ENCODE measurements at places on chromosomes 3 and 15. TPM values are rescaled to one million over a fixed set of nuclear protein-coding genes. Genes with fewer than 3 reads are reported as not detected.

- no peaks in the 10 kb centered on the region for H3K36me3 ChIP-seq
- no peaks in the 10 kb centered on the region for H3K4me1 ChIP-seq
- no peaks in the 10 kb centered on the region for H3K27me3 ChIP-seq
- no peak for DNase-seq
Observed at GRCh38 chr15:89671687-89672086, 7.5 kb downstream of the PLIN1 start.

DNA sequence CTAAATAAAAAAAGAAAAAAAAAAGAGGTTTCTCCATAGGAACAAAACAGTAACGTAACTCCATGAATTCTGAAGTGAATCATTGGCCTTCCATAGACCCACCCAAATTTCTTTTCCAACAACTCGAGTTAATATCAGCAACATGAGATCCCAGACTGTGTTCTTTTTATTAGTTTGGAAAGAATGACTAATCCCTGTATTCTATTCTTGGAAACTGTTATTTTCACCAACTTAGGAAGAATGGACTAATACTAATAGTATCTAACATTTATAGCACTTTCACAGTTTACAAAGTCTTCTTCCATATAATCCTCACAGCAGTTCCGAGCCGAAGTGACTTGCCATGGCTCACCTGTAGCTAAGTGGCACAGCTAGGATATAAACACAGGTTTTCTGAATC is 72.7 kb upstream of the SLC4A7 start:
- H3K27ac ChIP-seq = peak overlapping the region; percentile 83
- H3K36me3 ChIP-seq = no peaks in the 10 kb centered on the region
- no peak overlapping the region for H3K4me3 ChIP-seq
- H3K27me3 ChIP-seq = no peaks in the 10 kb centered on the region
- DNase-seq = peak; percentile 85
- H3K4me1 ChIP-seq = peaks cover 68% of the 10 kb centered on the region

- peaks cover 31% of the 10 kb centered on the region for H3K4me1 ChIP-seq
- H3K4me3 ChIP-seq = no peak overlapping the region
- 0 out of 2 replicates have a peak, but pooled peaks cover 4% of the 10 kb centered on the region for H3K27me3 ChIP-seq
Observed at GRCh38 chr3:194775266-194775665, 89.6 kb downstream of the FAM43A start.

- H3K4me3 ChIP-seq = no peak overlapping the region
- H3K27me3 ChIP-seq = no peaks in the 10 kb centered on the region
- H3K27ac ChIP-seq = peak overlapping the region; percentile 57
- peaks cover 63% of the 10 kb centered on the region for H3K4me1 ChIP-seq
- H3K36me3 ChIP-seq = peaks cover 10% of the 10 kb centered on the region
Observed at GRCh38 chr3:152399374-152399773, 130.6 kb downstream of the MBNL1 start.

DNA sequence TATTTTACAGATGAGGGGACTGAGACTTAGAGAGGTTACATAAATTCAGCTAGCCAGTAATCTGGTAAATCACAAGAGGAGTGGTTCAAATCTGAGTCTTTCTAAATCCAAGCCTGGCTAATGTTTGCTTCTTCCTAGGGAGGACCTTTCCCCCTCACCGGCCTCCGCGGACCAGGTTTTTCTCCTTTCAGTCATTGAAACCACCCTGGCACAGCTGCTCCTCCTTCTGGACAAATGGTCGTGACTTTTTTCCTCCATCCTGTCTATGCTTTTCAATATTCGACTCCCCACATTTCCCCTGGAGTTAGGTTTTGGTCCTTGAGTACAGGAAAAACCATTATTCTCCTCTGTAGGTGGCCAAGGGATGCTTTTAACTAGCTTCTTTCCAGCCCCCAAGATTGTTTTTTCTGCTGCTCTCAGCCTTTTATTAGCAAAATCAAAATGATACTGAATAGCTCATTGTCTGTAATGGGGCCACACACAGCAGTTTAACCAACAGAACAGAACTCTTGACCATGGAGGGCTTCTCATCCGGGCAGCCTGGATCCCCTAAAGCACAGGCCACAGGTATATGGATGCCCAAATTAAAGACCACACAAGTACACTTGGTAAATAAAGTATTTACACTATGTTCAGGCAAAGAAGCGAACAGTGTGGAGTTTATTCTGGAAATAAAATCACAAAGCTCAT is 85.9 kb upstream of the KLHL25 start:
- no peak for DNase-seq
- H3K27ac ChIP-seq = no peak overlapping the region

DNA sequence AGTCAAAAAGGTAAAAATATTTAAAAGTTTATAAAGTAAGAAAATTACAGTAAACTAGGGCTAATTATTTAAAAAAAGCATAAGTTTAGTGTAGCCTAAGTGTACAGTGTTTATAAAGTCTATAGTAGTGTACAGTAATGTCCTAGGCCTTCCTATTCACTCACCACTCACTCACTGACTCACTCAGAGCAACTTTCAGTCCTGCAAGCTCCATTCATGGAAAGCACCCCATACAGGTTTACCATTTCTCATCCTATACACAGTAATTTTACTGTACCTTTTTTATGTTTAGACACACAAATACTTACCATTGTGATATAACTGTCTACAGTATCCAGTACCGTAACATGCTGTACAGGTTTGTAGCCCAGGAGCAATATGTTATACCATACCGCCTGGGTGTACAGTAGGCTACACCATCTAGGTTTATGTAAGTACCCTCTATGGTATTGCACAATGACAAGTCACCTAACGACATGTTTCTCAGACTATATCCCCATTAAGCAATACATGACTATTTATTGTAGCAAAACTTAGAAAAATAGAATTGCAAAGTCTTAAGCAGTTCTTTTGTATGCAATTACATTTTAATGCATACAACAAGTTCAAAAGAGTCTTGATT is 19.5 kb downstream of the AVEN start:
- H3K27ac ChIP-seq = no peak overlapping the region
- H3K27me3 ChIP-seq = no peaks in the 10 kb centered on the region
- DNase-seq = no peak
- no peaks in the 10 kb centered on the region for H3K36me3 ChIP-seq

- peaks cover 16% of the 10 kb centered on the region for H3K27me3 ChIP-seq
- no peak for DNase-seq
- H3K27ac ChIP-seq = no peak overlapping the region
- H3K4me3 ChIP-seq = no peak overlapping the region
Observed at GRCh38 chr3:161333696-161334095, 37.6 kb downstream of the SPTSSB start.

DNA sequence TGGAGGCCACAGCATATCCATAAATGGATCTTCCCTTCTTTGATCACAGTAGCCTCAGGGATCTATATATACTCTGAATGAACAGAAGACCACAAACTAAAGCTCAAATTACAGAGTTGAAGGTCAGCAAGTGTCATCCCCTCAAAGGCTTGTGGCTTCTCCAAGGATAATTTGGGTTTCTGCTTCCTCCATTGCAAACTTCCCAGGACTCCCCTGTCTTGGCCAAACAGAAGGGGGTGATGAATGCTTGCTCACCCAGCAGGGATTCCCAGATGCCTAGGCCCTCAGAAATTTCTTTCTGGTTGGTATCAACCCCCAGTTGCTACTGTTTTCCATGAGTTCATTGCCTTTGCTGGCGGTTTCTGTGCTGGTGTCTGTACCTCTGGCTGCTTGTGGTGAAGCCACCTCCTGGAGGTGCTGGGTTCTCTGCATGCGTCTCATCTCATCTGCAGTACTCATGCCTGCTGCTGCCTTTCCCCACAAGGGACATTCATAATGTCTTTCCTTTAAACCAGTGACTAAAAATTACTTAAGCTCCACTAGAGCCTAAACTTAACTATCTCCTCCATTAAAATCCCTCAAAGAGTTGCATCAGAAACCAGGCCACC is 17.7 kb downstream of the ENTPD3 start:
- no peaks in the 10 kb centered on the region for H3K27me3 ChIP-seq
- no peaks in the 10 kb centered on the region for H3K36me3 ChIP-seq
- no peaks in the 10 kb centered on the region for H3K4me1 ChIP-seq
- H3K27ac ChIP-seq = no peak overlapping the region
- no peak overlapping the region for H3K4me3 ChIP-seq

DNA sequence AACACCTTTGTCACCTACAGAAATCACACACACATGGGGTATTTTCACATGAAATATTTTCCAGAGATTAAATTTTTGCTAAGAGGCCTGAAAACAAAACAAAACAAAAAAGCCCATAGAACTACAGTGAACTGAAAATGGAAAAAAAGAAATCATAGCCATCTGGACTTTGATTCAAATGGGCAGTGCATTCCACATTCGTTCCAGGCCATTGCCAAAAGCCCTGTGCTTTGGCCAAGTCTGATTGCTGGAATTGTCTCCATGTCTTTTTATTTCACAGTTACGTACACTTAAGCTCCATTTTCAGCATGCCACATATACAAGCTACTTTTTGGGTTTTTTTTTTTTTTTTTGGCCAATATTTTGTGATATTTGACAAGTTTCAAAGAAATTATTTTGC is 47.1 kb downstream of the TFG start:
- no peak overlapping the region for H3K4me3 ChIP-seq
- peaks cover 40% of the 10 kb centered on the region for H3K36me3 ChIP-seq

DNA sequence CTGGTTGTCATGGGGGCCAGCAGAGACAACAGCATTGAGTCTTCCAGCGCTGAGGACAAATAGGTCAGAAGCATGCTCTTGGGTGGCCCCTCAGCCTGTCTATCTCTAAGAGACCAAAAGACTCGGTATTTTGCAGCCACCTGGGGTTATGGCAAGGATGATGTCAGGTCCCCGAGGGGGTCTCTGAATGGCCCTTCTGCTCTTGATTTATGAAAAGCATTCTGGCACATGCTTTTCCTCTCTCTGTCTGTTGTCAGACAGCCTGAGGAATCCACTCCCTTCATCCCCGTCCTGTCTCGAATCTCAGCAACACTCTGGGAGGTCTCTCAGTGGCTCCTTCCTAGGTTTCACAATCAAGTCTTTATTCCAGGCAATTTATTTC is 156.6 kb upstream of the RGMA start:
- H3K36me3 ChIP-seq = no peaks in the 10 kb centered on the region
- H3K27ac ChIP-seq = no peak overlapping the region
- H3K4me1 ChIP-seq = no peaks in the 10 kb centered on the region
- no peaks in the 10 kb centered on the region for H3K27me3 ChIP-seq

DNA sequence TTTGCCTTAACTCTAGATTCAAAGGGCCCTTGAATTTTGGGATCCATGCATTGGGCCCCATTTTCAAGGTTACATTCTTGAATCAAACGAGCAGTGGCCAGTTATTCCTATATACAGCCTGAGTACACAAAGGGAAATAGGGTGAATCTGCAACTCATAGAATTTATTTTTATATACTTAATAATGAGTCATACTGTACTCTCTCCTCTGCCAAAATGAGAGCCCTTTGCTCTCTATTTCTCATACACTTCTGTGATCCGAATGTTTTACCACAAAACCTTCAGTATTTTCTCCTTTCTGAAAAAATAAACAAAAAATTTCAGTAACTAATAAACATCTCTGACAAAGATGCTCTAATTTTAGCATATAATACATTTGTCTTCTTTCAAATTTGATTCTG is 116.7 kb downstream of the SERPINI1 start:
- no peak overlapping the region for H3K4me3 ChIP-seq
- H3K27ac ChIP-seq = no peak overlapping the region
- no peaks in the 10 kb centered on the region for H3K27me3 ChIP-seq
- peak; percentile 31 for DNase-seq
- no peaks in the 10 kb centered on the region for H3K36me3 ChIP-seq

DNA sequence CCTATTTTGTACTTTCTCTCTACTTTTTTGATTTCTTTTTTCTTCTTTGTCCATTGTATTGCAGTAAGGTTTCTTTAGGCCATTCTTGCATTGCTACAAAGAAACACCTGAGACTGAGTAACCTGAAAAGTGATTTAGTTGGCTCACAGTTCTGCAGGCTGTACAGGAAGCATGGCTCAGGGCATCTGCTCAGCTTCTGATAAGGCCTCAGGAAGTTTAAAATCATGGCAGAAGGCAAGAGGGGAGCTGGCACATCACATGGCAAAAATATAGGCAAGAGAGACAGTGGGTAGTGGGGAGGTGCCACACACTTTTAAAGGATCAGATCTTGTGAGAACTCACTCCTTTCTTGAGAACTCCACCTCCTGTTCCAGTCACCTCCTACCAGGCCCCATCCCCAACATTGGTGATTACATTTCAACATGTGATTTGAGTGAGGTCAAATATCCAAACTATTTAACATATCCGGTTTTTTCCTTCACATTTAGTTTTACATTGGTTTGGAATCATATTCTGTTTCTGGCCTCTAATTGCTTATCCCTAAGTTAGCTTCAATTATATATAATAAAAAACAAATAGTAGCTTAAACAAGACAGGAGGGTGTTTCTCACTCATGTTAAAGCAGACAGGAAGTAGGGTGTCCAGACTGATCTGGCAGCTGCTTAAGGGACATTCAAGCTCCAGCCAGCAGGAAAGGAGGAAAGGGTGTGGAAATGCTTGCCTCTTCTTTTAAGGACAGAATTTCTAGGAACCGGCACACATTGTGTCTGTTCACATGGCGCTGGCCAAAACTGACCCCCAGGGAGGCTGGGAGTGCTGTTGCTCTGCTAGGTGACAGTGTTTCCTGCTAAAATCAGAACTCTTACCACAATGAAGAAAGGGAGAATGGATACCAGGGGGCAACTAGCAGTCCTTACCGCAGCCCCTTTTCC is 28.8 kb upstream of the SKOR1 start:
- H3K36me3 ChIP-seq = peaks cover 3% of the 10 kb centered on the region
- no peak overlapping the region for H3K4me3 ChIP-seq
- no peaks in the 10 kb centered on the region for H3K27me3 ChIP-seq
- no peaks in the 10 kb centered on the region for H3K4me1 ChIP-seq
- H3K27ac ChIP-seq = no peak overlapping the region
- DNase-seq = no peak

DNA sequence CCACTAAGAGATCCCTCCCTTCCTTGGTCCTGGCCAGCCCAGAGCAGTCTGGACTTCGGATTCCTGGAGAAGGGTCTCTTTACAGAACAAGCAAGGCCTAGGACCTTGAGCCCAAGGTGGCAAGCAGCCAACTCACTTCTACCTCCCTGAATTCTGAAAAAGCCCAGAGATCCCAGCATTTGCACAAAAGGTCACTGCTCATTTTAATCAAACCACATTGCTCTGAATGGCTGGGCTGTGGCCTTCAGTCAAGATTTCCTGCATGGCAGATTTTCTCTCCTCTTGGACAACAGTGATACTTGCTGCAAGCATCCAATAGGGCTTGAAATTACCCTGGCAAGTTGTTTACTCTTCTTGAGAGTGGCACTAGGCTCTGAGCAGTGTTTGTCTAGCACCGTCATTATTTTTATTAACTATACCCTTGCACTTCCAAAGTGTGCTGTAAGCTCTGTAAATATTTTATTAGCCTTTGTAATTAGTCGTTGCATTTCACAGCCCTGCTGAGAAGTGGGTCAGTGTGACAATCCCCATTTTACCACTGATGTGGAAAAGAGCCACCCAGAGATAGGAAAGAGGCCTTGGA is 274.7 kb upstream of the CTNNB1 start:
- no peaks in the 10 kb centered on the region for H3K27me3 ChIP-seq
- H3K36me3 ChIP-seq = no peaks in the 10 kb centered on the region
- no peak overlapping the region for H3K27ac ChIP-seq

Gene IMP3
- total RNA-seq = 138 TPM

Gene ANKDD1A
- total RNA-seq = 3.1 TPM

Gene GRM7
- not detected for total RNA-seq

Gene ROBO2
- not detected for total RNA-seq

Gene TRIM69
- 9.7 TPM for total RNA-seq

Gene TRPC1
- 17.1 TPM for total RNA-seq

Gene CD200
- 0.76 TPM for total RNA-seq

Gene COL6A5
- not detected for total RNA-seq

Data from GM23248 (cell line).